Naive thymus-derived CD4-positive, alpha-beta T cell (primary cell): ENCODE measurements at places on chromosomes 7 and 10.

DNA sequence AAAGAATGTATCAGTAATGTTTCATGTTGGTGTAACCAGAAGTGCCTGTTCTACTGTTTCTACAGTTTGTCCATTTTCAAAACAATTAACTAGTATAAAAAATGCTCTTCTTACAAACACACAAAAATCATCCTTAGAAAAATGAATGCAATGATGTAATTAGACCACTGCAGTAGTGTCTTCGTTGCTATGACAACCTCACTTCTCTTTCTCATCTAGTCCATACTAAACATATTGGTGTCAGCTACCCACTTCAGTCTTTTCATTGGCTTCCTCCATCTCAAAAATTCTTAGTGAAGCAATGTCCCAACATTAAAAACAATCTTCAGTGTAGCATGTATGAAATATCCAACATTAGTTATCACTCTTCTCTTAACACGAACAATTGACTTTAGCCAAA lies 1265.8 kb downstream of the REEP3 start:
- H3K27me3 ChIP-seq, result no peaks in the 10 kb centered on the region
- H3K27ac ChIP-seq, result no peak overlapping the region
- H3K36me3 ChIP-seq, result no peaks in the 10 kb centered on the region
- no peak overlapping the region for H3K4me3 ChIP-seq

- no peaks in the 10 kb centered on the region for H3K36me3 ChIP-seq
- H3K4me1 ChIP-seq, result no peaks in the 10 kb centered on the region
- no peak overlapping the region for H3K27ac ChIP-seq
- no peak for DNase-seq
- no peak overlapping the region for H3K4me3 ChIP-seq
- no peaks in the 10 kb centered on the region for H3K27me3 ChIP-seq
These were observed 420.1 kb downstream of the DPP6 start for GRCh38 chr7:154472343-154472742.

DNA sequence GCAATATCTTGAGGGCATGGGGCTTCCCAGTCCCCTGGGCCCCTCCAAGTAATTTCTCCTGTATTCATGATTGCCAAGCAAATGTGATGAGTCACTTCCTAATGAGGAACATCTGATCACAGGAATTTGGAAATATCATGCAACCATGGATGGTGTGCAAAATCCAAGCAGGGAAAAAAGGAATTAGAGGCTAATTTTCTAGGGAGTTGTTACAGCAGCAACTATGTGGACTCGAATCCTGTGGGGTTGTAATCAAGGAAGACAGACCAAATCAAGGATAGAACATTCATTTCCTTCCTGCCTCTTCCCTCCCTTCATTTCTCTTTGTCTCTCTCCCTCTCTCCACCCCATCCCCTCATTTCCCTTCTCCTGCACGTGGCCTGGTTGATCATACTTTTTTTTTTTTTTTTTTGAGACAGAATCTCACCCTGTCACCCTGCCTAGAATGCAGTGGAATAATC lies 23.9 kb upstream of the AGFG2 start:
- H3K27ac ChIP-seq, result no peak overlapping the region
- H3K4me3 ChIP-seq, result no peak overlapping the region
- DNase-seq, result no peak
- peaks cover 29% of the 10 kb centered on the region for H3K4me1 ChIP-seq
- H3K27me3 ChIP-seq, result no peaks in the 10 kb centered on the region

GRCh38 chr7:32941681-32942414 lies 15.4 kb upstream of the FKBP9 start:
- DNase-seq, result no peak
- H3K27ac ChIP-seq, result peak overlapping the region; percentile 47
- H3K27me3 ChIP-seq, result no peaks in the 10 kb centered on the region
- H3K4me3 ChIP-seq, result peak overlapping the region; percentile 66
- peaks cover 13% of the 10 kb centered on the region for H3K4me1 ChIP-seq

DNA sequence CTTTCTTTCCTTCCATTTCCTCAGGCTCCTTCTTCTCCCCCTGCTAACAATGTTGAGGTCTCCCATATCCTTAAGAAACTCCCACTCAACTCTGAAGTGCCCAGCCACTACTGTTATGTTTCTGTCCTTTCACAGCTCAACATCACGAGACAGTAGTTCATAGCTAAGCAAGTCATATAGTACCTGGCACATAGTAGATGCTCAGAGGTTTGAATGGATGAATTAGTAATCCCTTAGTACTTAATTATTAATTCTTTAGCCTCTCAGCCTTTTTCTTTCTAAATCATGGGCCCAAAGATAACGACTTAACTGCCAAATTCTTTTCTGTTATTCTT lies 22.6 kb downstream of the CSGALNACT2 start:
- H3K27me3 ChIP-seq, result no peaks in the 10 kb centered on the region
- peaks cover 3% of the 10 kb centered on the region for H3K36me3 ChIP-seq
- no peak overlapping the region for H3K4me3 ChIP-seq
- H3K27ac ChIP-seq, result no peak overlapping the region
- peaks cover 9% of the 10 kb centered on the region for H3K4me1 ChIP-seq
- no peak for DNase-seq

- no peak overlapping the region for H3K27ac ChIP-seq
- H3K27me3 ChIP-seq, result no peaks in the 10 kb centered on the region
- no peaks in the 10 kb centered on the region for H3K36me3 ChIP-seq
- no peaks in the 10 kb centered on the region for H3K4me1 ChIP-seq
These were observed 23.8 kb downstream of the PALS2 start for GRCh38 chr7:24597014-24597413.
